AG04450 (cell line): ENCODE measurements at places on chromosomes 7 and 10. TPM values are rescaled to one million over a fixed set of nuclear protein-coding genes. Genes with fewer than 3 reads are reported as not detected.

GRCh38 chr10:113958631-113959382 is 84.9 kb upstream of the ADRB1 start:
- peak; percentile 72 for DNase-seq

CDH23 gene
- 0.01 TPM in 2 replicates for polyA plus RNA-seq

OPTN gene
- 73.8 and 82.7 TPM in 2 replicates for polyA plus RNA-seq

GJD4 gene
- polyA plus RNA-seq = not detected in 2 replicates

CD36 gene
- polyA plus RNA-seq = 0.29 and 0.51 TPM in 2 replicates

FIS1 gene
- 170 and 198 TPM in 2 replicates for polyA plus RNA-seq
